ENCODE measurements at places on chromosomes 2 and 18.

GRCh38 chr2:219506802-219507526 lies 7.3 kb upstream of the ASIC4 start:
- DNase-seq: no peak

GRCh38 chr2:202038471-202039277 lies 5.0 kb downstream of the FZD7 start:
- peak; percentile 51 for DNase-seq

DNA sequence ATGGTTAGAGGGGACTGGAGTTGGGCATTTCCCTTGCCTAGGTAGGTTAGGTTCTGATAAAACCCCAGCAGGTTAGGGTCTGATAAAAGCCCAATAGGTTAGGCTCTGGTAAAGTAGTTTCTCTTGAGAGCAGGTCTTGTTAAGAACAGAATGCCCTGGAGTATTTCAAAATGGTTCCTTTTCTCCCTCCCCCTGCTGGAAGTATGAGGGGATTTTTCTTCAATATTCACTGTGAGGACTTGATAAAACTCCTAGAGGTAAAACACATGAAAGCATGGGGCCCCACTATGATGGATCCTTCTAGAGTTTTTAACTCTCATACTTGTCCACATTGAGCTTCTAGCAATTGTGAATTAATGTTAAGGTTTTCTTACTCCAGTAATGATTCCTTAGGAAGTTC lies 27.6 kb downstream of the ANKAR start:
- no peak for DNase-seq

- DNase-seq: peak; percentile 78
These were observed 50.0 kb upstream of the TTC39C start for GRCh38 chr18:23964282-23965238.

- DNase-seq: no peak
These were observed 1.8 kb downstream of the NOSTRIN start for GRCh38 chr2:168804214-168804613.

GRCh38 chr2:54310961-54311360 lies 54.9 kb upstream of the TSPYL6 start:
- no peak for DNase-seq

DNA sequence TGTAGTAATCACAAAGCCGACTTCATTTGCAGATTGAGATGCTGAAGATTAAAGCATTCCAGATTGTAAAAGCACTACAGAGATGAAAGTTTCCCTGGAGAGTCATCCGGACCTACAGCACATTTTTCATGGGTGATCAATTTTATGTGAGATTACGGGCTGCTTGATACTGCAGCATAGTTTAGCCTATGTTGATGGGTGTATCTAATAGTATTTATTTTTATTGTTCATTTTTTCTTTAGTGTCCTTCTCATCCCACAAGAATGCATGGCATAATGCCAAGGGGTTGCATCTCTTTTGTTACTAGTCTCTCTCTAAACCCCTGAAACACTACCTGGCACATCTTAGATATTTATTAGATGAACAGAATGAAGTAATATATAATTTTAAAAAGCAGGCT lies 240.4 kb downstream of the MBD2 start:
- no peak for DNase-seq

DNA sequence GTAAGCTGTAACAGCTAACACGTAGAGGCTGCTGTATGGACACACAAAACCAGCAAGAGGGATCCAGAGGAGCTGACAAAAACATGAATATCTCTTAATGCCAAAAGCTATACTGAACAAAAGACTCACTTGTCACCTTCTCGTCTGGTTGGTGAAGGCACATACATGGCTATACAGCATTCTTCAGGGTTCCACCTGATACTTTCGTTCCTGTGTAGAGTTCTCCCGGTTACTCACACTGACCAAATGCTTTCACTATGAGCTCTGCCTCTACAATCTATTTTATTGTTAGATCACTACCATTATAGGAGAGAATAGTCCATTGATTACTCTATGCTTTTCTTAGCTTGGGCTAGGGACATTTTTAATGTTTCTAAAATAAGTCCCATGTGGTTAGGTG lies 193.1 kb downstream of the HNMT start:
- DNase-seq: no peak

DNA sequence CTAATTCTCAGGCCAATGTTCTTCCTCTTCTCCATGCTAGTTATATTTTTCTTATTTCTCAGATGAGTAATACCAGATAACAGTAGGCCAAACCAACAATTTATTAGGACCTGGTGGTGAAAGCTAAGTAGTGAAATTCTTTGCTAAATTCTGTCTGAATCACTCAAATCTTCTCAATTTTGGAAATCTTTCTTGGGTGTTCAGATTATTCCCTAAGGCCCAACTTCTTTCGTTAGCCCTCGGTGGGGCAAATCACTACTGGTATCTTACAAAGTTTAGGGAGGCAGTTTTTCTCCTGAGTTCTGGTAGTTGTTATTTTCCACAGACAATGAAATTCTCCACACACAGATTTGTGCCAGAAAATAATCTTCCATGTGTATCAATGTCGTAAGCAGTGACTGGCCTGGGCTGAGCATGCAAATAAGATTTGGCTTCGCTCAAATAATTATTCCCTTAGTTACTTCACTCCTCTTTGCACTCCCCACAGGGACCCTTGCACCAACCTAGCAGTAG lies 443.5 kb upstream of the SLC14A2 start:
- no peak for DNase-seq

- no peak for DNase-seq
These were observed 280.6 kb downstream of the PTGR3 start for GRCh38 chr18:74928194-74928968.

DNA sequence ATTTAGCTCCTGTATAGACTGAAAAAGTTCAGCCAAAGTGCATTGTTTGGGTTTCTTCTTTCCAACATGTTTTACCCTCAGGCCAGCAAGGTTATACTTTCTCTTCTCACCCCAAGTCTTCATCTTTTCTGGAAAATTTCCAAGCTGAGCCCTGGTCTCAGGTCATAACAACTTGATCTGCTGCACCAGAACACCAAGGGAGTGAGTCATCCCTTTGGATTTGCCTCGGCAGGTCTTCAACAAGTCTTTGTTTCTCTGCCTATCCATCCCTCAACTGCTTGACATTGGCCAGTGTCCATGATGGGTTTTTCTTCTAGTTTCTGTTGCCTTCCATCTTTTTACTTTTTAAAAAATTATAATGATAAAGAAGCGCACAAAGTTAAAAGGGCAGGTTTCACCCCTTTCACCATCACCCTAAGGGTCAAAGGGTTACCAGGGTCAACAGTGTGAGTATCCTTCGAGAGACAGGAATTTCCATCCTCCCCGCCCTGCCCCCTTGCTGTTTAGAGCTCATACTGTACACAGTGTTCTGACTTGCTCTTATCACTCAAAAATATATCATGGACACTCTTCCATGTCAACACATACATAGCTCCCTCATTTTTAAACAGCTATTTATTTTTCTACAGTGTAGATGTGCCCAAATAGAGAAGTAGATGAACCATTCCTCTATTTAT lies 5.7 kb upstream of the SPATS2L start:
- peak; percentile 59 for DNase-seq

DNA sequence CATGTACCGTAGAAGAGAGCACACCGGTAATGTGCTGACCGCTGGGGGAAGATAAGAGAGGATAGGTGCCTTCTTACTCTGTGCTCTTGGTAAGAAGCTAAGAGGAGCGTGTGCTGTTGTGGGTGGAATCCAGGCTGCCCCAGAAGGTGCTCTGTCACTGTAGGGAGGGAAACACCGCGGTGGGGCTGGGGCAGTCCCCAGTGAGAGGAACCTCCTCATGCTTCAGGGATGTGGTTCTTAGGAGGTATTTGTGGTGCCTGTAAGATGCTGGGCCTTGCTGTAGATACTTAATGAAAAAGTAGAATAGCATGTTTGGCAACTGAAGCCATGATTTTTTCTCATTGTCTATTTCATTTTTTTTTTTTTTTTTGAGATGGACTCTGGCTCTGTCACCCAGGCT lies 1.1 kb downstream of the COLEC11 start:
- no peak for DNase-seq

DNA sequence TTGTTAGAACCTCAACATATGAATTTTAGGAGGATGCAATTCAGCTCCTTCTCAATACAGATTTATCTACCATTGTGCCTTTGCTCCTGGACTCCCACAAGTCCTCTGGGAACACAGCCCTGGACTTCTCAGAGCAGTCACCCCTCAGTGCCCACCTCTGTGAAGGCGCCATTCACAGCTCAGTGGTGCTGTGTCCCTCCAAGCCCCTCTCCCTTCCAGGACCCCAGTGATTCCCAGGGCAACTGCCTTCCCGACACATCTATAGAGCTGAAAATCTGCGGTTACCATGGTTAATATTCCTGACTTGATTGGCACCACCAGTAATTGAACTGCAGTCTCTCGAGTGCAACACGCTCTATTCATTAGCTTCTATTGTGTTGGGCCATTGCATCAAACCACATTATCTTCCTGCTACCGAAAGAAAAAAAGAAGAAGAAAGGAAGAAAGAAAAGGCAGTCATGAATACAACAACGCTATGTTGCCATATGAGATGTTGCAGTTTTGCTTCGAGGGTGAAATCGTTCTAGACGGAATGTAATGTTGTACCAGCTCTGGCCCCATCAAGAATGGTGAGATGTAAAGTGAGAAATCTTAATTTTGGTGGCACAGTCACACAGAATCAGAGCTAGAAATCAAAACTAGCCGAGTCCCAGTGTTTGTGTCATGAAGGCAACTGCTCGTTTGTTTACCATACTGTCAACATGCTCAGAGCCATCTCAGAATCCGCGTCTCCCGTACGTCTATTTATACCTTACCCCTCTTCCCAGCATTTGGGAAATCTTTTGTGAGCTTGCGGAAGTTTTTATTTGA lies 524.0 kb upstream of the ID2 start:
- no peak for DNase-seq

GRCh38 chr2:240462073-240462706 lies 26.7 kb downstream of the GPC1 start:
- peak; percentile 0 for DNase-seq

- no peak for DNase-seq
These were observed 2.2 kb downstream of the PLEKHA3 start for GRCh38 chr2:178482437-178482836.

GRCh38 chr2:48756289-48756688 lies 765 bp upstream of the LHCGR start:
- no peak for DNase-seq

GRCh38 chr2:157786663-157787363 lies 89.3 kb downstream of the ACVR1 start:
- DNase-seq: no peak

- DNase-seq: no peak
These were observed 90.3 kb upstream of the B3GNT7 start for GRCh38 chr2:231305221-231305620.

DNA sequence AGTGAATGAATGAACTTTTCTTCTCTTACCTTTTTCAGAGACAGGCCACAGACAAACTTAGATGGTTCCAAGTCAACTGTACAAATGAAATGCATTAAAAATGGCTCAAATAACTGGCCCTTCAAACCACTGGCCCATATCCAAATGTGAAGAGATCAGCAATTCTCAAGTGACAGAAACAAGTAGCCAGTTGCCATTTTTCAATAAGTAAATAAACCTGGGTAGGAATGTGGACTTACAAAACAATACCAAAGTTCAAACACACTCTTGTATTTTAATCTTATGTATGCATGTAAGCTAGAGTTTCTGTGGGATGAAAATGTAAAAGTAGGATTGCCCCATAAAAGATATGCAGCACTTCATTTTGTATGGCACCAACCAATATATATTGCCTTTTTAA lies 129.2 kb downstream of the MEP1B start:
- no peak for DNase-seq

- no peak for DNase-seq
These were observed 17.4 kb downstream of the CNRIP1 start for GRCh38 chr2:68302281-68302875.

DNA sequence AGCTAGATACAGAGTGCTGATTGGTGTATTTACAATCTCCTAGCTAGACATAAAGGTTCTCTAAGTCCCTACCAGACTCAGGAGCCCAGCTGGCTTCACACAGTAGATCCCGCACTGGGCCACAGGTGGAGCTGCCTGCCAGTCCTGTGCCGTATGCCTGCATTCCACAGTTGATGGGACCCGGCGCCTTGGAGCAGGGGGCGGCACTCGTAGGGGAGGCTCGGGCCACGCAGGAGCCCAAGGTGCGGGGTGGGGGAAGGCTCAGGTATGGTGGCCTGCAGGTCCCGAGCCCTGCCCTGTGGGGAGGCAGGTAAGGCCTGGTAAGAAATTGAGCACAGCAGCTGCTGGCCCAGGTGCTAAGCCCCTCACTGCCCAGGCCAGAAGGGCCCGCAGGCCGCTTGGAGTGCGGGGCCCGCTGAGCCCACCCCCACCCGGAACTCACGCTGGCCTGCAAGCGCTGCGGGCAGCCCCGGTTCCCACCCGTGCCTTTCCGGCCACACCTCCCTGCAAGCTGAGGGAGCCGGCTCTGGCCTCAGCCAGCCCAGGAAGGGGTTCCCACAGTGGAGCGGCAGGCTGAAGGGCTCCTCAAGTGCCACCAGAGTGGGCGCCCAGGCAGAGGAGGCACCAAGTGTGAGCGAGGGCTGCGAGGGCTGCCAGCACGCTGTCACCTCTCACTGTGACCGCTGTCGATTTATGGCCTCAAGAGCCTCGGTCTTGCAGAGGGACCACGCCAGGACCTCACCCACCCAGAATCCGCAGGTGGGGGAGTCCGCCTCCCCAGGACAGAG lies 76.5 kb downstream of the MEX3C start:
- no peak for DNase-seq

GRCh38 chr2:136327162-136327852 lies 209.4 kb upstream of the CXCR4 start:
- no peak for DNase-seq

DNA sequence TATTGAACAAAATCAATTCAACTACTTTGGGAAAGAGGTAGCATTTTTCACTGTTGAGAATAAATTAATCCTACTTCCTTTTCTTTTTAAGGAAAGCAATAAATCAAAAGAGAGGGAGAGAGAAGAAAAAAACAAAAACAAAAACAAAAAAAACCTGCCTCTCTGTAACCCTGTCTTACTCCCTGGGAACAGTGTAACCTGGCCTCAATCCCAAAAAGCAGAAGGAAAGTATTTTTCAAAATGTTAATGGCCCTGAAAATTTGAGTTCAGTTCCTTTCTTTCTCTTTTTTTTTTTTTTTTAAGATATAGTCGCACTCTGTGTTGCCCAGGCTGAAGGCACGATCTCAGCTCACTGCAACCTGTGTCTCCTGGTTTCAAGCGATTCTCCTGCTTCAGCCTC lies 35.9 kb downstream of the RHOB start:
- no peak for DNase-seq

DNA sequence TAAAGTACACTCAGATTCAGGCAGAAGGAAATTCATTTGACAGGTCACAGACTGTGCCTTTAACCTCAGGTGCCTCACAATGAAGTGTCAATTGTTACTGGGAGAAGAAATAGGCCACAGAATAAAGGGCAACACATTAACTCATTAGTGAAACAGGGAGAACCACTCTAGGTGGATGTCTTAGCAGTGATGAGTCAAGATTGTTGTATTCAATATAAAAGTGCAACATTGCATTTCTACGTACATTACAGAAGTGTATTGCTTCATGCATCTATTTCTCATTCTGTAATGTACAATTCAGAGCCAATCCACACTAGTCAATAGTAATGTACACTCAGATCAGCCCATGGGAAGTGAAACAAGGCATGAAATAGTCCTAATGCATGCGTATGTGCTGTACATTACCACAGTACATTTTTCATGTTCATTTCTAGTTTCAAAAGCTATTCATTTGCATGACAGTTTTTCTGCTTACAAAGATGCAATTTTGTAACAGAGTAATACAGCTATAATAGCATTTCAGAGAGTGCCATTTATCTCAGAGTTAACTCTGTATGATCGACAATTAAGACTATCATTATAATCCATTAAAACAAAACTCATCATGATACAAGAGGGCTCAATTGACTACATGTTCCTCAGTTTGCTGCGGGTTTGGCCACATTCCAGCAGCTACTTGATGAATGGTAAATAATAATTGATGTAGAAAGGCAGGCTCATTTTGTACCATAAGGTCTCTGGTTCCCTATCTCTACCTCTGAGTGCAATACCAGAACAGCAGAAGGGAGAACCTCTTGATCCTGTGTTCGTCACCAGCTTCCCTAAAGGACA lies 12.2 kb upstream of the ARL5A start:
- DNase-seq: no peak
